ENCODE measurements at places on chromosomes 4 and X.

DNA sequence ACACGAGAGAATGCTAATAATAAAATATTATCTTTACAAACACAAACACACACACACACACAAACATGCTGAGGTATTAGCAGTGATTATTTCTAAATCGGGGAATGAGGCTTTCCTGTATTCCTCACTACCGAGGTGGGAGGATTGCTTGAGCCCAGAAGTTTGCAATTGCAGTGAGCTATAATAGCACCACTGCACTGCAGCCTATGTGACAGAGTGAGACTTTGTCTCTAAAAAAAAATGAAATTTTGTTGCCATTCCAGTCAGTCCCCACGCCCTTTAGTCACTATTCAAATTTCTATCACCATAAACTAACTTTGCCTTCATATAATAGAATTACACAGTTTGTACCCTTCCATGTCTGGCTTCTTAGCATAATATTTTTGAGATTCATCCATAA lies 456.5 kb upstream of the CPEB2 start:
- DNase-seq = no peak

DNA sequence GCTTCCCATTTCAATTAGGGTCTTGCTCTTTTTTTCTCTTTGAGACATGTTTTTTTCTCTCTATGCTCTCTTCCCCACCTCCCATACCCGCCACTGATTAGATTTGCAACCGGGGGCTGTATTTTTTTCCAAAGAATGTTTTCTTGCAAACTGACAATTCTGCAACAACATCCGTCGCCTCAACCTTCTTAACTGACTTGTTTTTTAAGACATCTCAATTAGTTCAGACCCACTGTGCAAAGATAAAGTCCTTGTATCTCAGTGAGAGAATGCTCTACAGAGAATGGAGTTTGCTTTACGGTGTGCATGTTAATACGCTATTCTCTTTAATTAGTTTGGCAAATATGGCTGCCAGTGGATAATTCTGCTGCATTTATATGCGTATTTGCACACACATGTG lies 126.3 kb downstream of the UNC5C start:
- no peak for DNase-seq

GRCh38 chrX:130628516-130628915 lies 226.7 kb downstream of the RBMX2 start:
- no peak for DNase-seq

GRCh38 chrX:7746856-7747255 lies 96.1 kb upstream of the VCX start:
- DNase-seq = no peak

DNA sequence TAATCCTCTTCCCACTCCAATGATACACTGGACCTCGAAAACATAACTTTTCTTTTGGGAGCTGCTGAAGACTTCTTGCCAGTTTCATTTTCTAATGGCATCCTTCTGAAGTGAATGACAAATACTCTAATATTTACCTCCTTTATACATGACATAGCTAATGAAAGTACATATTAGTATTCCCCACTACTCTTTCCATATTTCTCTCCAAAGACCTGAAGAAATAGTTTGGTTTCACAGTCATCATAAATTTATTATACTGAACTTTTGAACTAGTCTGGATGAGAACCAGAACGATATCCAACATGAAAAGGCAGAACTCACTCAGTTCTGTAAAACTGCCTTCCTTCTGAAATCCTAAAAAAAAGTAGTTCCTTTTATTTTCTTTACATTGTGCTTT lies 139.1 kb downstream of the GPC3 start:
- no peak for DNase-seq

- DNase-seq = no peak
Measured at GRCh38 chr4:168095776-168096406, 3.6 kb downstream of the ANXA10 start.

DNA sequence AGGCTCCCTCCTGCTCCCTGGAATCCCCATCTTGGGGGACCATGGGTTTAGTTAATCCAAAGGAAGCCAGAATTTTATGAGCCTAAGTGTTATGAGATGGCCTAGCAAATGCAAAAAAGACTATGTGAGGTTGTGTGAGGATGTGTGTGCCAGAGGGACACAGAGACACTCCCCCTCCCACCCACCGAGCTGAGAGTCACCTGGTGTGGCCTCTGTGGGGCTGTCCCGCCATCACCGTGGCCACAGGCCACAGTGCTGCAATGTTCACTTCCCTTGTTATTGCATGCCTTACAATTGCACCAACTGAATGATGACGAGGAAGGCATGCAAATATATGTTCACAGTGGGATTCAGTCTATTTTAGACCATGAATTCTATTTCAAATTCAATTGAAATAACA lies 601 bp upstream of the FGFBP2 start:
- no peak for DNase-seq

DNA sequence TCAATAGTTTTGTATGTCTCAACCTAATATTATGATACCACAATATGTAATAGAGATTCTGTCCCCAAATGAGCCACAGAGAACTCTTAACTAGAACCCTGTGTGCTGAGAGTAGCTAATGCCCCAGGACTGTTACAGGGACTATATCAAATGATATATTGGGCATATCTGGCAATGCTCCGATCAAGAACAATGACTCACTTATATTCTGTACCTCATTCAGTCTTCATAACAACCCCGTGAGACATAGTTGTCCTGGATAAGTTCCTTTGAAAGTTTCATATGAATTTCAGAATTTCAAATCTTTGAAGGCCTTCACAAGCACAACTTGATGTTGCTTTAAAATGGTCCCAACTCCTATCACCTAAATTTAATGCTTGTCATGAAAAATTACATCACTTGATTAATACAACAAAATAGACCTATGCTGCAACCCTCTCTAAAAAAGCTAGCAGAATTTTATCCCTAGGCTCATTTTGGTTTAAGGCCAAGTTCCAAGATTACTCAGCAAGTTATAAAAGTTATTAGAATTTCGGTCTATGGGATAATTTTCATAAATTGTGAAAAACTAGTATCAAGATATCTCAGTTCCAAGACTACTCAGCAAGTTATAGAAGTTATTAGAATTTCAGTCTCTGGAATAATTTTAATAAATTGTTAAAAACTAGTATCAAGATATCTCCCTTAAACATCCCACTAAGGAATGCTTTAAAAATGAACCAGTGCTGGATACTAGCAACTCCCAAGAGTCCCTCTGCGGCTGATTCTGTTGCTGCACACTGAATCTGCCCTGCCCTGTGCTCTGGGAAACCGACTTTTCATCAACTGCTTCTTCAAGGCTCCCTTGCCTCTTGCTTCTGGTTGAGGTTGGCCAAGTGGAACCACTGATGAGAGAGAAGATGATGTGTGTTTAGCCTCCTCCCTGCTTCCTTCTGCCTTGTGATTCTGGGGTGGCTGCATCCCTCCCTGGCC lies 6.0 kb upstream of the ANXA3 start:
- no peak for DNase-seq

DNA sequence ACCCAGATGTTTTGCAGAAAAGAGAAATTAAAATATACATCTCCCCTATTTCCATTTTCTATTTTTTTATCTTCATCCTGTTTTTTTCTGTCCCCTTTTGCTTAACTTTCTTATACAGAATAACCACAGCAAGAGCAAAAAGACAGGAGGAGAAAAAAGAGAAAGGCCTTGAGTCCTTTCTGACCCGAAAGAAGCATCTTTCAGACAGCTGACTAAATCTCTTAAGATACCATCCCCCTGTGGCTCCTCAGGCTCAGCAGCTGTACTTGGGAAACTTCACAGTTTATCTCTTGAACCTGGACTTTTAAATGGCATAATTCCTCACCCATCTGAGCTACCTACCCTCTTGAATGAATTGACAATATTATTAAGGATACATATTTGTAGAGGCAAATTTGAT lies 100.2 kb downstream of the FIP1L1 start:
- no peak for DNase-seq

DNA sequence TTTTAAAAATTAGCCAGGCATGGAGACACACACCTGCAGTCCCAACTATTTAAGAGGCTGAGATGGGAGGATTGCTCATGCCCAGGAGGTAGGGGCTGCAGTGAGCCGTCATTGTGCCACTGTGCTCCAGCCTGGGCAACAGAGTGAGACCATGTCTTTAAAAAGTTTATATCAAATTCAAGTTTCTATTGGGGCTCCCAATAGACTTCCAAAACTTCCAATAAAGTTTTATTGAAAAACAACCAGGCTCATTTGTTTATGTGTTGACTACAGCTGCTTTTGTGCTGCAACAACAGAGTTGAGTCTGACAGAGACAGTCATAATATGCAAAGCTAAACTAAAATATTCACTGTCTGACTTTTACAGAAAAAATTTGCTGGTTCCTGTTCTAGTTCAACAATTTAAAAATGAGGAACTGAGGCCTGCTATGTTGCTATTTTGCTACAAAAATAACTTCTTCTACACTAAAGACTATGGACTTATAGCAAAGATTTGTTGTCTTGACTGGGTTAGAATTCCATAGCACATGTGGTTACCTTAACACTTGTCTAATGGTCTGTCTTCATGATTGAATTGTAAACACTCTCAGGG lies 63.3 kb upstream of the RELL1 start:
- DNase-seq = no peak

GRCh38 chr4:169205744-169206080 lies 65.0 kb downstream of the SH3RF1 start:
- no peak for DNase-seq

DNA sequence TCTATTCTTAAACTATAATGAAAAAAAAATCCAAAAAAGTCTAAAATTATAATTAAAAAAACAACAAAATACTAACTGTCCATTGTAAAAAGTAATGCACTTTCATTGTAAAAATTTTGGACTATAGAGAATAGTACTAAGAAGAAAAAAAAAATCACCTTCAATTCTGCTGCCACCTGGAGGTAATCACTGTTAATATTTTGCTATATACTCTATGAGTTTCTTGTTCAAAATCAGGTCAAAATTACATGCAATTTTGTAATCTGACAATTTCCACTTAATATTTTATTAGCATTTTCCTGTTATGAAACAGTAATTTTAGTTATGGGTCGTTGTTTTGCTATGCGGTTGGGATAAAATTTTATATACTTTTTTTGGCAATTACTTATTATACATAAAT lies 62.0 kb downstream of the HTT start:
- DNase-seq = no peak

GRCh38 chr4:72507167-72507566 lies 61.9 kb downstream of the ADAMTS3 start:
- no peak for DNase-seq
